Dorsolateral prefrontal cortex (tissue), 122 donors: ENCODE measurements at places on chromosomes 7 and 10. TPM values are rescaled to one million over a fixed set of nuclear protein-coding genes. Genes with fewer than 3 reads are reported as not detected.

Gene COL13A1
- 0.56 TPM for total RNA-seq

DNA sequence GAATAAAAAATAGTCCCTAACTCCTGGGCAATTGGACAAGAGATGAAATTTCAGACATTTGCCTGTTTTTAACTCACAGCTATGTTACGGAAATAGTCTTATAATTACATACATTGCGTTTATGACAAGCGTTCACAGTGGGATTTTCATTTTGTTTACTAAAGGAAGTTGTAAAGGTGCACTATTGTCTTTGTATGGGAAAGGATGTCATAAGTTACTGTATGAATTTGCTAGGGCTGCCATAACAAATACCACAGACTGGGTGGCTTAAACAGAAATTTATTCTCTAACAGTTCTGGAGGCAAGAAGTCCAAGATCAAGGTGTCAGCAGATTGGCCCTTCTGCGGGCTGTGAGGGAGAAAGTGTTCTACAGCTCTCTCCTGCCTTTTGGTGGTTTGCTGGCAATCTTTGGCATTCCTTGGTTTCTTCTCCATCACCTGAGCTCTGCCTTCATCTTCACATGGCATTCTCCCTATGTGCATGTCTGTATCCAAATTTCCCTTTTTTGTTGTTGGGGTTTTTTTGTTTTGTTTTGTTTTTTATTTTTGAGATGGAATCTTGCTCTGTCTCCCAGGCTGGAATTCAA, 5.6 kb downstream of the NFE2L3 start:
- no peak for DNase-seq

Gene CTAGE15
- total RNA-seq, result not detected

DNA sequence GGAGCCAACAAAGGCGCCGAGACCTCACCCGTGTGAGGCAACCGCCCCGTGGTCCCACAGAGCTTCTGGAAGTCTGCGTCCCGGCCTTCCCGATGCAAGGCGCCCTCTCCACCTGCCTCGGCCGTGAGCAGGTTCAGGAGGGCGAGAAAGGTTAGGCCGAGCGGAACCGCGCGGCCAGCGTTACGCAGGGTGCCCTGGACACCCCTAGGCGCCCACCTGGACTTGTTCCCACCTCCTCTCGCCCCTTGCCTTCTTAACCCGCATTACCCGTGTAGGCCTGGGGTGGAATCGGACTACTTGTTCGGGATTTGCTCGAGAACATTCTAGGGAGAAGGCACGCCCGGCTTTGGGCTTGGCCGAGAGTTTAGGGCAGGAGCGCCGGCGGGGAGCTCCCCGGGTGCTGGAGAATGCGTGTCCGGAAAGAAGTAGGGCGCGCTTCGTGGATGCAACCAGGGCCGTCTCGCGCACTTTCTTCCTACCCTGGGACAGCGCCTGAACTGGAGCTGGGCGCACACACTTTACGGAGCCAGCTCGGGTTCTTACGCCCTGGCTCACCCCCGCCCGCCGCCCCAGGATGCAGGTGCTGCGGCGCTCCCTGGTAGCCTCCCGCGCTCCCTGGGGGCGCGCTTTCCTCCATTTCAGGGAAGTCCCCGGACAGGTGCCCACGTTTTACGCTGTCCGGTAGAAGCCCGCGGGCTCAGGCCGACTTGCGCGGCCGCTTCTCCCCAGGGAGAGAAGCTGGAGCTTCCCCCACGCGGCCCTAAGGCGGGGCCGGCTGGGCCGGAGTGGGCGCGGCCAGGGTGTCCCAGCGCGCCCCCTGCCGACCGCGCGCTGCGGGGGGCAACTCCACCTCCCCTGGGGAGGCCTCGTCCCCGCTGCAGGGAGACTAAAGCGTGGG, 74.5 kb downstream of the INSIG1 start:
- peak; percentile 19 for DNase-seq

DNA sequence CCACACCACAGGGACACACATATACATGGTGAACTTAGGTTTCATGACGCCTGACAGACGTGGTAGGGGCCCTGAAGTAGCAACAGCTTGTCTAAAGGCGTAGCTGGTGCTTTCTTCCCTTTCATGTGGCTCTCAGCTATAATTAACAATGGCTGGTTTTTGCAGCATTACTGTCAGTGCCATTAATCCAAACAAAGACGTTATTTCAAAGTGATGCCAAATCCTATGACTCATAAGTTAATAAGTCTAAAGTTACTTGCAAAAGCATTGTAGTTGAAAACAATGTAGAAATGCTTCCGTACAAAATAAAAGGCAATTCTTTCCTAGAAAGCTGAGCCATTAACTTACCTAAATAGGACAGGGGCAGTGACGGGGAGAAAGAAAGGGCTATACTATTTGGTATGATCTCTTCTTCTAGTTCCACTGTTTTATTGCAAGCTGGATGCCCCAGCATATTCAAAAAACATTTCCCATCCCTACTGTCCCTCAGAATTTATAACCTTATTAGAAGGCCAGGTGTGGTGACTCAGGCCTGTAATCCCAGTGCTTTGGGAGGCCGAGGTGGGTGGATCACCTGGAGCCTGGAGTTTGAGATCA, 105.4 kb downstream of the ODAD2 start:
- no peak for DNase-seq

DNA sequence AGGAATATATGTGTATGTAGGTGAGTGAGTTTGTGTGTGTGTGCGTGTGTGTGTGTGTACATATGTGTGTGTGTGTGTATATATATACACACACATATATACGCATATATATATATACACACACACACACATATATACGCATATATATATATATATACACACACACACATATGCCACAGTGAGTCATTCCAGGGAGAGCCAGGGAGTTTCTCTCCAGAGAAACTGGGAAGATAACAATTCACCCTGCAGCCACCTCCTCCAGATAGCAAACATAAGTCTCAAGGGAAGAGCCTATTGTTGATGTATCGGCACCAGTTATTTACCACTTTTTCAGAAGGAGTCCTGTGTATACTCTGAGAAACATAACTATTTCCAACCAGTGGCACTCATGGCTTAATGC, 102.3 kb upstream of the STK17A start:
- no peak for DNase-seq

Gene CALHM1
- 4.6 TPM for total RNA-seq

- no peak for DNase-seq
Observed at GRCh38 chr10:31353574-31353973, 34.6 kb downstream of the ZEB1 start.

Gene JMJD1C
- 111 TPM for total RNA-seq

Gene JAKMIP3
- 23.8 TPM for total RNA-seq

DNA sequence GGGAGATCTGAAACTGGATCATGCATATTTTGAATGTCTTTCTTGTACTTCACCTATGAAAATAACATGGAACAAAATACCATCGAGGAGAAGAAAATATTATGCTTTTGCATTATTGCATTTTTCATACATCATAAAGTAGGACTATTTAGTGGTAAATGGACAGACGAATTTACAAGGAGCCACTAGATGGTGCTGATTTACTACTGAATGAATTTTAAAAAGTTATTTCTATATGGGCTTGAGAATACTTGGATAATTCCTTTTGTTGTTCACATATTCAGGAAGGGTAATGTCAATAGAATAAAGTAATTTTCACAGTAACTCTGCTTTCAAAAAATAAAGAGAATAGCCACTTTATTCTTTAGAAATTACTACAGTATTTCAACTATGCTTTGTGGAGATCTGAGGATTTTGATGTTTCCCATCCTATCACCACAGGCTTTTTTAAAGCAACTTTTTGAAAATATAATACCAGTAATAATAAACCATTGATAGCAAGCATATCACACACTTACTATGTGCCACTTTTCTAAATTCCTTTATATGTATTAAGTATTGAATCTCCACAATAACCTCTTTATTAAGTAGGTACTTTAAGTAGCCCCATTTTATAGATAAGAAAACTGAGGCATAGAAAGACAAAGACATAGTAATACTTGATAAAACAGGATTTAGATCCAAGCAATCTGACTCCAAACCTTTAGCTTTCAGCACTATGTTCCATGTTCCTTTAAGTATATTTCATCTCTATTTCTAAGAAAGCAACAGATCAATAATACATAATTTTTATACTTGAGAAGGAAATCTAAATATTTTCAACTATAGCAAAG, 38.6 kb downstream of the NEBL start:
- DNase-seq, result no peak

Gene GJD4
- total RNA-seq, result 0.31 TPM

DNA sequence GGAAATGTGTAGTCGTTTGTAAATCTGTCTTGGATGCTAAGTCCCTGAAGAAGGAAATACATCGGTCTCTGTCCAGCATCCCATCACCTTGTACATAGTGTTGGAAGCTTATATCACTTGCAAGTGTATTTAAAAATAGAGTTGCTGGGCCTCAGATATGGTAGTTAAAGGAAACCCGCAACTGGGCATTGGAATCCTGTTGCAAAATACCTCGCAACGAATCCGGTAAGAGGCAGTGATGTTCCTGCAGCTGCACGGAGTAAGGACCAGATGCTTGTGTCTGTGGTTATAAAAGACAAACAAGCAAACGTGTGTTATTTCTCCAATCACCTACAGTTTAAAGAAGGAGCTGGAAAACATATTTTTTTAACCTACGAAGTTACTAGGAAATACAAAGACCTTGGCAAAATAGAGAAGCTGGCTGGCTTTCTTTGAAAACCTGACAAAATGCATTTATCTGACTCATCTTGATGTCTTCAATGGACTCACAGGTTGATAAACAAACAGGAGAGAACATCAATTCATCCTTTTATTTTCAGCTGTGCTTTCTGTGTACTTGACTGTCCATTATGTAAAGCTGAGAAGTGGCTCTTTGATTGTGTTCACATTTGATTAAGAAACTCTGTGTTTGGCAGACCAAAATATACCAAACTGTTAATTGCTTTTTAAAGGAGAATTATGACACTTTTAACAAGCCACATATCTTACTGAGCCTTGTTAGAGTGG, 326.4 kb downstream of the SFMBT2 start:
- no peak for DNase-seq

GRCh38 chr10:77401683-77402082, 235.9 kb downstream of the KCNMA1 start:
- no peak for DNase-seq
